ENCODE measurements at places on chromosomes 5 and 9. TPM values are rescaled to one million over a fixed set of nuclear protein-coding genes. Genes with fewer than 3 reads are reported as not detected.

The GOLGA1 gene
- total RNA-seq, result 25.5 TPM

The PCDHGC5 gene
- total RNA-seq, result 5.9 TPM

The OLFM1 gene
- 30.3 TPM for total RNA-seq

The KCNIP1 gene
- total RNA-seq, result 7.3 TPM

The FOXD4L5 gene
- total RNA-seq, result 0.90 TPM

The SGCD gene
- total RNA-seq, result 13.5 TPM

The MEIKIN gene
- not detected for total RNA-seq

The SNX30 gene
- 14.9 TPM for total RNA-seq

The SPATA31A6 gene
- not detected for total RNA-seq

Data from tibial nerve (tissue), 4 donors.